ENCODE measurements at places on chromosomes 2 and 18.

GRCh38 chr2:112626604-112627059 is 19.1 kb upstream of the SLC20A1 start:
- DNase-seq = peak; percentile 78

DNA sequence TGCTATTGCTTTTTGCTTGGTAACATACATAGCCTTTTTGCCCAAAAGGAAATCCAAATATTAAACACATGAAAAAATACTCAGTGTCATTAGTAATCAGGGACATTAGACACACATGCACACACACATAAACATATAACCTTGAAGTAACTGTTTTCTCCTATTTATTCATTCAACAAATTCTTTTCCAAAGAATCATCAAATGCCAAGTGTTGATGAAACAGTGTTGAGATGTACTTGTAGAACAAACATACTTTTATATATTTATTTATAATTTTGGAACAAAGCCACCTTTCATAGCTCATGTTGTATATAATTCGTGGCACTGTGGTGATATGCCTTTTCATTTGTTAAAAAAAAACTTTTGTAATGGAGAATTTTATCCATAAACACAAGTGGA is 81.0 kb downstream of the APLF start:
- peak; percentile 16 for DNase-seq

DNA sequence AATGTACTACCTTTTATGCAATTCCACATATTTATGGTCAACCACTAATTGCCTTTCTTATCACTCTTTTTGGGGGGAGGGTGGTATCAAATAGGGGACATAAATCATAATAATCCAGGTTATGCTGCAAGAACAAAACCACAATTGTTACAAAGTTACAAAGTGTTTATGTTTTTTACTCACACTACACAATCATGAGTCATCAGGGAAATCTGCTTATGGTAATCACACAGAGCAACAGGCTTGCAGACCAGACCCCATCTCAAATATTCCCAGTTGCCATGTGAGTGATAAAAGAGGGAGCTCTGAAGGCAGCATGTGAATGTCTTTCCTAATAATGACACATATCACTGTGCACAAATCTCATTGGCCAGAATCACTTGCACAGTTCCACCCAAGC is 304.7 kb upstream of the TMEFF2 start:
- DNase-seq = no peak

- DNase-seq = no peak
These were observed 56.6 kb upstream of the SETBP1 start for GRCh38 chr18:44624052-44624451.

- peak; percentile 68 for DNase-seq
These were observed 39.8 kb upstream of the ADCYAP1 start for GRCh38 chr18:864872-865273.

DNA sequence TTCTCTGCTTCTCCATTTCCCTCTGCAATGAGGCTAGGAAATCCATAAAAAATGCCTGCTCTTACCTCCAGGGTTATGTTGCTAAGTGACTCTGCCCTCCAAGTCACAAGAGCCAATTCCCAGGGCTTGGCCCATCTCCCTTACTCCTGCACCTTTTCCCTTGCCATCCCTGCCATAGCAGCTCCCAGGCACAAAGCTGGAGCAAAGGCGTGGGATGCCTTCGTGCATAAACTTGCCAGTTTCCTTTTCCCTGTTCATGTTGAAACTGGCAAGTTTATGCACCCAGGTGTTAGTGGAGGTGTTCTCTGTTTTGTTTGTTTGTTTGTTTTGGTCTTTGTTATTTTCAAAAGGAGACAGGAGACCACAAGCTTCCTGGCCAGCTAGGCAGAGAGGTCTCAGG is 195.1 kb downstream of the ACKR3 start:
- no peak for DNase-seq

DNA sequence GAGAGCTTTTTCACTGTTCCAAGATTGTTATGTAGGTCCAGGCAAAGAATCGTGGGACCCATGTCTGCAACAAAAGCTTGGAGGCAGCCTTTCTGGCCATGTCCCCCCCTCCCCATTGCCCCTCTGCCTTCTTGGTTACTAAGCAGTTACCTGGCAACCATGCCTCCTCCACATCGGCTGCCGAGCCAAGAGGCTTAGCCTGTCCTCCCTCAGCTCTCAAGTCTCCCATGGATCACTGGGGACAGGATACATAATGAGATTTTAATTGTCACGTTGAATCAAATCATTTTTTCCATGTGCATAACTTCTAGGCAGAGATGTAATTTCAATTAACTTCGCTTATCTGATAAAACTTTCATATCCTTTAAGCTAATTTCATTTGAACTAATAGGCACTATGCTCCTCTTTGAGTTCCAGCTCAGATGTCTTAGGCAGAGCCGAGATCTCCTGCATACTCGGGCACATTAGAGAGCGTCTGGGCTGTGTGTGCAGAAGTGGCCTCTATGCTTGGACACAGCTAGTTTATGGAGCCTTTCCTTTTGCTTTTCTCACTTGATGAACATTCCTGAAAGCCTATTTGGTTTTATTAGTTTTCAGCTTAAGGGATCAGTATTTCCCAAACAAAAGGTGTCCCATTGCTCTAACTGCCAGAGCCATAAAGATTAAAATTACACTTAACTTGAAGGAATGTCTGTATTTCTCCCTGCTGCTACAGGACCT is 80.7 kb downstream of the LYPD1 start:
- no peak for DNase-seq

- peak; percentile 66 for DNase-seq
These were observed 449.5 kb upstream of the HNRNPA3 start for GRCh38 chr2:176763130-176763529.

DNA sequence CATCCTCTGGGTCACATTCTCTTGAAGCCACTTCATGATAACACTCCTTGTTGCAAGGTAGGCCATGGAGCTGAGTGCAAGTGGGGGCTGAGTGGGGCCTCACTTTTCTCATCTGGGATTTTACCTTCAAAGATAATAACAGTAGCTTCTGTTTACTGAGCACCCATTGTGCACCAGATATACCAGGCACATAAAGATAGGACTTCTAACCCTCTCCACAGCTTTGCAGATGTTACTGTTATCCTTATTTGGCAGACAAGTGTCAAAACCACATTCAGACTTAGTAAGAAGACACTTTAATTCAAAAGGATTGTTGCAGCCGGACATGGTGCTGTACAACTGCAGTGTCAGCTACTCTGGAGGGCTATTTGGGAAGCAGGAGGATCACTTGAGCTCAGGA is 12.8 kb upstream of the FAM136A start:
- no peak for DNase-seq

- DNase-seq = no peak
These were observed 13.3 kb downstream of the SLC20A1 start for GRCh38 chr2:112658839-112659667.

DNA sequence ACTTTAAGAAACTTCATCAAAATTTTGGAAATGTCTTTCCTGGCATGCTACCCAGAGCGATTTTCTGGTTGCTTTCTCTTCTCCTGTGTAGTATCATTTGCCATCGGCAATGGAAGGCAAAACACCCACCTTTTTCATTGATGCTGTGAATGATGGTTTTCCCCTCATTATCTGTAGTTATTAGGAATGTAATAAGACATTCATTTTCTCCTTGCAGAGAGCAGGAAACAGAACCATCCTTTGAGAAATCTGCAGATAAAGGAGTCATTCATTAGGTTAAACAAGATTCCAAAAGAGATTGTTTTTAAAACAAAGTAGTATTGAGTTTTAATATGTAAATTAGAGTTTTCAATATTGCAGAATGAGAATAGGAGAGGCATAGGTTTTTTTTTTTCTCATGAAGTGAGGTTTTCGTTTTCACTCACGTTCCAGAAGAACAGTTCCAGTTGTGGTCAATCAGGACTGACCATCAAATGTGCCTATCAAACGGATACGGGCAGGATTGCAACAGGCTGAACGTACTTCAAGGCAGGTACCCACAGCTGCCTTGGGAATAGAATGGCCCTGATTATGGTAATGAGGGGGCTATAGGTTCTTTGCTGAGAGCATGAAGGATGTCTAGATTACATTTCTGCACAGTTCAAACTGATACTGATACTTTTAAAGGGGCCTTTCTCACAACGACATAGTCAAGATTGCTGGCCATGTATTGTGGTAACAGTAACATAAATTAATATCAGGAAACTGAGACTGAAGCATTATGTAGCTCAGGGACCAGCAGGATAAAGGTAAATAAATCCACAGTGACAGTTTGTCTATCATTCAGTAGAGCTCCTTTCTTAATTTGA is 49.8 kb upstream of the PLA2R1 start:
- no peak for DNase-seq

GRCh38 chr2:66446941-66447340 is 12.0 kb downstream of the MEIS1 start:
- DNase-seq = no peak

GRCh38 chr2:98824256-98825019 is 93.5 kb upstream of the MGAT4A start:
- DNase-seq = no peak

- DNase-seq = no peak
These were observed 31.4 kb upstream of the NRP2 start for GRCh38 chr2:205650931-205651330.

GRCh38 chr18:35189510-35189909 is 51.3 kb upstream of the ZNF397 start:
- DNase-seq = no peak

GRCh38 chr2:206984206-206984605 is 44.9 kb downstream of the CPO start:
- peak; percentile 41 for DNase-seq

- no peak for DNase-seq
These were observed 557 bp upstream of the E2F6 start for GRCh38 chr2:11466307-11467128.

DNA sequence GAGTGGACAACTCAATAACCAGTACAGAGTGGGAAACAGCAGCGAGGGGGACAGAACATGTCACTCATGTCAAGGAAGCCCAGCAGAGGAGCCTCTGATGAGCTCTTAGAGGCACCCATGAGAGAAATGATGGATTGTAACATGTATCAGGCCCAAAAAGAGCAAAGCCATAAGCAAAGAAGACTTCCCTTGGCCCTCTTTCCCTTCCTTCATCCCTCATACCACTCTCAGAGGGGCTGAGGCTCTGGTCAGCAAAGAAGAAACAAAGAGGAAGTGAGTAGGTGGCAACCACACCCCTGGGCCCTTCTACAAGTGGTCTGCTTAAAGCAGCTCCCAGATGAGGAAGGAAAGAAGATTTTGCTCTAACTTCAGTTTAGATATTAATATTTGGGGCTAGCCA is 112.8 kb downstream of the CDC42EP3 start:
- DNase-seq = no peak

DNA sequence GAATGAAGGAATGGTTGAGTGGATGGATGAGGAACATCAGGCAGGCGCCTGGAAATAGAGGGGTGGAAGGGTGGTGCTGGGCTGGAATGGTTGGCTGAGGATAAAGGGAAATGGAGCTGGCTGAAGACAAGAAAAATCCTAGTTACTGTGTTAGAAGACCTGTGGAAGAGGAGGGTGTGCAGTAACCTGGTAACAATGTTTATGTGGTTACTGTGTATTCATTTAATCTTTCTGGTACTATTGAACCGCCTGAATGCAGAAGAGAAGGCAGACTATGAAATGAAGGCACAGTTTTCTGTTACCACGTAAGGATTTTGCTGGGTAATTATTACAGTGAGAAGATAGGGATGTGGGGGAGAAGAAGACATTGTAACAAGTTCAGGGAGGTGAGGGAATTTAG is 110.3 kb upstream of the MGAT5 start:
- no peak for DNase-seq

GRCh38 chr2:106156305-106157296 is 37.5 kb downstream of the UXS1 start:
- no peak for DNase-seq

Data from fibroblast of skin of right biceps (primary cell).